Small intestine (tissue), 16 donors: ENCODE measurements at places on chromosomes 13 and 19.

DNA sequence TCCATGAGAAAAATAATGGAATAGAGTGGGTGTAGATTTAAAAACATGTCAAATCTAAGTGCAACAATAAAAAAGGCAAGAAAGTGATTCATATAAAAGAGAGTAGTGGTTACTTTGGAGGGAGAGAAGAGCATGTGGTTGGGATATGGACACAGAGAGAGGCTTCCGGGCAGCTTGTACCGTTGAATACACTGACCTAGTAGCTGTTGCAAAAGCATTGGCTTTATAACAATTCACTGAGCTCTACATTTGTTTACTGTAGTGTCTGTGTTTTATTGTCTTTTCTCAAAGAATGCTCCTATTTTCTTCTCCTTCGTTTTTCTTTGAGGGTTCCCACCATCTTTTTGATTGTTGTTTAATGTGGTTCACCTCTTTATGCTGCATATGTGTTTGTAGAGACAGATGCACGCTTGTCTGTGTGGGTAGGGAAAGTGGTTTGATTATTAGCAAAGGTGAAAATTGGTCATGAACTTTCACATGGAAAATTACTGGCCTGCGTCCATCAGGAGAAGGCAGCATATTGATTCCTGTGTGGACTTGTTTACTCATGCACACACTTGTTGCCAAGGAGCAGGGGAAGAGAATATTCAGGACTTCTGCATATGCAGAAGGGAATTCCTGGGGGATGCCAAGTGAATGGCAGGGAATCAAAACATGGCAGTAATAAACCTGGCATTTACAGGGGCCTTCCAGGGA is 29.9 kb upstream of the IRS2 start:
- DNase-seq, result peak; percentile 40

DNA sequence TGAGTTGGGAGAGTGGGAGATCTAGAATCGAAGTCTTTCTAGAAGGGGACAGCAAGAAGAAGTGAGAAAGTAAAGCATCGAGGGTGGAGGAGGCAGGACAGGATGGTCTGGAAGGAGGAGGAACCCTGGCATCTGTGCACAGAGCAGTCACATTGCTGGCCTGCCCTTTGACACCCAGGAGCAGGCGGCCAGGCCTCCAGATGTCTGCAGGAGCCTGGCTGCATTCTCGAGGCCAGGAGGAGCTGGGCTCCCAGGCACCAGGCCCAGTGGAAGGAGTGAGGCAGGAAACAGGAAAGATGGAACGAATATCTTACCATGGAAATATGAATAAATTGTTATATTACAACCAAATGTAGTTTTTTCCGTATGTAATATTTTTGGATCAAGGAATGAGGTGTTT is 27.7 kb upstream of the ARGLU1 start:
- DNase-seq, result no peak

- DNase-seq, result no peak
Measured at GRCh38 chr19:57377498-57378146, 12.0 kb upstream of the ZNF548 start.

DNA sequence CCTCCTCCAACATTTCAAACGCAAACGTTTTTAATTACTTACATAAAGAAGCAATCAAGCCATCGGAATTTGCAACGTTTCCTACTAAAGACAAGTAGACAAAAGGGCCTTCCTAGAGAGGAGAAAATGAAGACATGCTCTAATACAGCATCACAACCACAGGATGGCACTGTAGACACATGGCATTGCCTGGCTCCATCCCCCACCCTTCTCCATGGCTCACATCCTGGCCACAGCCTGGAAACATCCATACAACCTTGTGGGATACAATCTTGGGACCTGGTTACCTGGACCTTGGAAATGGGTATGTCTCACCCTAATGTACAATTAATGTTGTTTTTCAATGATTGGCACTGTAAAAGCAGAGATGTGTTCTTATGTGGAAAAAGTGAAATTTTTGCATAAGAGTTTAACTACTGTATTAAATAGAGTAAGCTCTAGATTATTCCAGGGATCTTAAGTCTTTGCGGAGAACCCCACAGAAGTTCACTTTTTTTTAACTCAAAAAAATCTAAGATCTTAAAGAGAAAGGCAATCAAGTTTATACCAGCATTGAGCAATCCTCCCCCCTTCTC is 21.5 kb downstream of the EBPL start:
- DNase-seq, result peak; percentile 64
